ENCODE measurements at places on chromosomes 2 and 18.
A peak's percentile ranks its signal among the peaks of the same experiment; 100 is the strongest.

GRCh38 chr2:205763708-205764211 is 81.5 kb downstream of the NRP2 start:
- peak; percentile 64 for DNase-seq

DNA sequence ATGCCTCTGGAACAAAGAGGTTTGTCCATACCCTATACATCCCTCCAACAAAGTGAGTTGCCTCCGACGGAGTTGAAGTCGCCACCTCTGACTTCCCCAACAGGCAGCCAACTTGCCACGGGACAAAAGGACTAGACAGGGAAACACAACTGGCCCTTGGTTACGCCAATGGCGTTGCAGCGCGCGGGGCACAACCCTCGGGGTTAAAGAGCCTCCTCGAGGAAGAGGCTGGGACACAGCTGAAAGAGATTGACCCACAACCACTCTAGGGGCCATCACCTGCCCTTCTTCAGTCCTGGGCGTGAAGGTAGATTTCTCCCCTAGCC is 545 bp downstream of the GTF3C2 start:
- peak; percentile 55 for DNase-seq

DNA sequence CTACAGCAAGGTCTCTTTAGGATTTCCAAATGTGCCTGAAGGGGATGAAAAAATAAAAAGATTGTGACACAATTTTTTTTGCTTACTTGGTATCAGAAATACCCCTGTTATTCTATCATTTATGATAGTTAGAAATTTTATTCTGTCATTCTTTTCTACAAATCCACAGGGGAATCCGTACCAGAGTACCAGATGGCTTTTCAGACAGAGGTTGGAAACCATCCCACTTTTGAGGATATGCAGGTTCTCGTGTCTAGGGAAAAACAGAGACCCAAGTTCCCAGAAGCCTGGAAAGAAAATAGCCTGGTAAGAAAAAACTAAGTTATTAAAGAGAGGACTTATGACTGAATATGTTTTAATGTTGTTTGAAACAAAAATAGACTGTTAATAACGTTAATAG is 92.6 kb upstream of the FAM117B start:
- no peak for DNase-seq

GRCh38 chr18:6248017-6248416 is 166.7 kb downstream of the L3MBTL4 start:
- no peak for DNase-seq

GRCh38 chr2:110740747-110741349 is 8.5 kb downstream of the ACOXL start:
- DNase-seq, result no peak
